Stromal cell of bone marrow (primary cell): ENCODE measurements at places on chromosomes 5 and 9.

GRCh38 chr5:26482810-26483375, 555.5 kb downstream of the CDH9 start:
- no peak for DNase-seq

DNA sequence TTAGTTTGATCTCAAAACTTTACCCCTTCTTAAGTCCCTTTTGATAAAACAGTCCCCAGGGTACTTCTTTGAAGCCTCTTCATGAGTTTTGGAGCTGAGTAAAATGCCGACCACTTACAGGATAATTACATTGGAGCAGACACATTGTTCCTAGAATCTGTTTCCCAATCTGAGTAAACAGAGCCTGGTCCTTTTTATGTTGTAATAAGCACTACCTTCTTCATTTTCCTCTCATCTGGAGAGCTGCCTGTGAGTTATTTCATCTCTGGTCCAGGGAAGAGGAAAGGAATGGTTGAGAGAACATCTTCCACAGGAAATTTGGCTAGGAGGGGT, 26.3 kb upstream of the GALNT10 start:
- DNase-seq: no peak

DNA sequence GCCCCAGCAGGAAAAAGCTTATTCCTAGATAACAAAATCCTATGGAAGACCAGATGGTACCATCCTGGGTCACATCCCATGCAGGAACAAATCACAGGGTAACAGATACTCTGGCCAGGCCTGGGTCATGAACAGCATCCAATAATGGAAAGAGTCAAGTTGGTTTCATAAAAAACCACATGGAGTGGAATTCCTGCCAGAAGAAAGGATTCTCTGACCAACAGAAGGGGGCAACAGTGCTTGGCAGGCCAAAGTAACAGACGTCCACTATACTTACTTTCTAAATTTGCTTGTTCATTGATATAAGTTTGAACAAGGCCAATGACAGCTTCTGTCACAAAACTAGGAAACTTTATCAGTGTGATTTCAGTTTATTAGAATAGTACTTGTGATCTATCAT, 273.5 kb downstream of the ARRDC3 start:
- DNase-seq: peak; percentile 42

DNA sequence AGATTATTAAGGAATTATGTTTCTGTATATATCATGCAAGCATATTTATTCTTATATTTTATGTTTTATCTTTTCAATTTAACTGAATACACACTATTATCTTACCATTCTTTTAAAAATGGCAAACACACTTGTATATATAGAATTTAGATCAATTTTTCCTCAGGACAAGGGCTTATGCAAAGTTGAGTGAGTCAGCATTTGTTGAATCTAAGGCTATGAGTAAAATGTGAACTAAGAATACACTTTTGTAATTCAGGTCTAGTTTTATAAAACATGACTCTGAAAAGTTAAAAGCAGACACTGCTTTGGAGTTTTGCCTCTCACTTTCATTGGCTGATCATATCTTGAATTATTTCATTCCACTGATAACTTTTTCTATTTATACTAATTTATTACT, 127.8 kb downstream of the FOCAD start:
- DNase-seq: peak; percentile 18

GRCh38 chr5:10537624-10538023, 26.2 kb upstream of the ANKRD33B start:
- no peak for DNase-seq
